ENCODE measurements at places on chromosomes 5 and 9. TPM values are rescaled to one million over a fixed set of nuclear protein-coding genes. Genes with fewer than 3 reads are reported as not detected.

The SMIM33 gene
- total RNA-seq = not detected

The CXCL14 gene
- 179 TPM for total RNA-seq

The CCDC69 gene
- total RNA-seq = 23.4 TPM

The PCDHA9 gene
- total RNA-seq = 0.07 TPM

The STKLD1 gene
- 7.0 TPM for total RNA-seq

The PFN3 gene
- not detected for total RNA-seq

The OTULINL gene
- total RNA-seq = 1.6 TPM

The IL13 gene
- not detected for total RNA-seq

The CDH9 gene
- not detected for total RNA-seq

The PRLR gene
- 10.0 TPM for total RNA-seq

The MYOZ3 gene
- 0.10 TPM for total RNA-seq

The LRRC26 gene
- 29.0 TPM for total RNA-seq

The FCN2 gene
- not detected for total RNA-seq

The TRPM3 gene
- total RNA-seq = not detected

The ICE1 gene
- 18.9 TPM for total RNA-seq

The NFX1 gene
- 53.6 TPM for total RNA-seq

The CNTNAP3B gene
- 23.4 TPM for total RNA-seq

The ARRDC1 gene
- total RNA-seq = 102 TPM

The PCDHB10 gene
- 0.19 TPM for total RNA-seq

The GMCL2 gene
- total RNA-seq = not detected

The C5orf46 gene
- 179 TPM for total RNA-seq

The TRIM7 gene
- 77.2 TPM for total RNA-seq

The SLC6A3 gene
- total RNA-seq = not detected

The TRIM36 gene
- 1.9 TPM for total RNA-seq

The CCL21 gene
- total RNA-seq = 2.3 TPM

The TBC1D9B gene
- total RNA-seq = 94.2 TPM

The PCDHB9 gene
- total RNA-seq = 2.2 TPM

The ECM2 gene
- 2.4 TPM for total RNA-seq

The PLAC8L1 gene
- not detected for total RNA-seq

The CD274 gene
- 0.79 TPM for total RNA-seq

The PTPN3 gene
- 38.8 TPM for total RNA-seq

The IGFBPL1 gene
- total RNA-seq = not detected

The MEIKIN gene
- total RNA-seq = not detected

The IRX2 gene
- 51.9 TPM for total RNA-seq

The PRRX2 gene
- total RNA-seq = 16.3 TPM

The JADE2 gene
- 68.1 TPM for total RNA-seq

The TAF1L gene
- total RNA-seq = not detected

The DMRTA1 gene
- 0.97 TPM for total RNA-seq

The PCDHGC4 gene
- 1.6 TPM for total RNA-seq

The PARP8 gene
- 11.2 TPM for total RNA-seq

The ELAVL2 gene
- 0.62 TPM for total RNA-seq

The THBS4 gene
- 0.17 TPM for total RNA-seq

The NFIB gene
- total RNA-seq = 145 TPM

The PAEP gene
- total RNA-seq = not detected

The TEX48 gene
- not detected for total RNA-seq

The PCAT7 gene
- total RNA-seq = not detected

The PRRT1B gene
- total RNA-seq = not detected

The CCDC192 gene
- total RNA-seq = not detected

The DBH gene
- not detected for total RNA-seq

The PITX1 gene
- total RNA-seq = 2.9 TPM

The IL31RA gene
- 3.1 TPM for total RNA-seq

The ANKRD20A1 gene
- total RNA-seq = 0.72 TPM

The NEURL1B gene
- total RNA-seq = 26.3 TPM

Data from lower leg skin (tissue), 4 donors.